NCI-H1417 (cell line): ENCODE measurements at places on chromosomes 12 and 14.
A peak's percentile ranks its signal among the peaks of the same experiment; 100 is the strongest.

DNA sequence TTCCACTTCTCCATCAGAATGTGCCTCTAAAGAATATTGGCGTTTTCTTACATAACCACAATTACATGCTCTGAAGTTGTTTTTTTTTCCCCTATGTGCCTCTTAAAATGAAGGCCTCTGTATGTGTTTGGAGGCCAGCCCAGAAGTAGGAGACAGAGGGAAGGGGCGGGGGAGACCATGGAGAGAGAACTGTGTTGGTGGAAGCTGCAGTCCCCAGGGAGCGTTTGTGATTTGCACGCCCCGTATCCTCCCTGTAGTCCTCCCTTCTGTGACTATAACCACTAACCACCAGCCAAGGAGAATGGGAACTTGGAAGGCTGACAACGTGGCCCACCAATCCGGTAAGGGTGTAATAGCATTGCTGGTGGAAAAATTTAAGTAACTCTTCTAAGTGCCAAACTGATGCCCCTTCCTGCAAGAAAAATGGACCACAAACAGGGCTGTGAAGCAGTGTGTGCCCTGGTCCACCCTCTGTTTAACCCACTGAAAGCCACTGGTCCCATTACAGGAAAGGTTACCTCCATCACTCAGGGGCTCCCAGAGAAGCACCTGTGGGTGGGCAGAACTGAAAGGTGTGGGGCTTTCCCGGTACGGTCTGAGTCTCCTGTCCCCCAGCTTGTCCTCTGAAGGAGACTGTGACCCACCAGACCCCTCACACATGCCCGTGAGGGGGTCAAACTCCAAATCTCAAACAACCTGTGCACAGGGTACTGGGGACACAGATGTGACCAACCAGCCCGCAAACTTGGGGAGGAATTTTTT, 36.8 kb downstream of the CCDC88C start:
- DNase-seq: no peak

- peak; percentile 82 for DNase-seq
Measured at GRCh38 chr12:53950437-53950773, 4.3 kb upstream of the HOXC12 start.

DNA sequence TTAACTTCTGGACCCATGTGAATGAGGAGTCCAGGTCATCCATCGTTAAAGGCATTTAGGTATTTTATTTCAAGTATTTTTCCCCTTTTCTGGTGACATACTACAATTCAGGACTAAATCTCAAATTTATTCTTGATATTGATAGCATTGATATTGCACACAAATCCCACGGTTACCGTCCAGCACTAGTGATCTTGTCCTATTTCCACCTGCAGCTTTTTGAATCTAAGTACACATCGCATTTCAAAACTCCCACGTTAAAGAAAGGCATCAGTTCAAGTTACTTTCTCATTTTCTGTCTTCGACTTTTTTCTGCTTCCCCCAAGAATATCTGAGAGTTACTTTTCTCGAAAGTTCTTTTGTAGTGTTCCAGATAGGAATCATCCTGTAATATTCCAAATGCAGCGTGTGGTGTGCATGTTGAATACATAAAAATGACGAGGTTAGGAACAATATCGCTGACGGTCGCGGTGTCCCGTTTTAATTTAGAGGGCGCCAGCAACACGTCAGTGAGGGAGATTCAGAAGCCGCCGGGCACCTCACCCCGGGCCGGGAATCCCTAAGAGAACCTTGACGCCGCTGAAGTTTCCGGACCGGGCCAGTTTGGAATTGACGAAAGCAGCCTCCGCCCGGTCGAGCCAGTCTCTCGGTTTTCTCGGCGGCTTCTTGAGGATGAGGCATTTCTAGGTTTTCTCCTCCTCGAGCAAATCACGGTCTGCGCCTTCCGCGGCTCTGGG, 569 bp upstream of the RGS6 start:
- no peak for DNase-seq

DNA sequence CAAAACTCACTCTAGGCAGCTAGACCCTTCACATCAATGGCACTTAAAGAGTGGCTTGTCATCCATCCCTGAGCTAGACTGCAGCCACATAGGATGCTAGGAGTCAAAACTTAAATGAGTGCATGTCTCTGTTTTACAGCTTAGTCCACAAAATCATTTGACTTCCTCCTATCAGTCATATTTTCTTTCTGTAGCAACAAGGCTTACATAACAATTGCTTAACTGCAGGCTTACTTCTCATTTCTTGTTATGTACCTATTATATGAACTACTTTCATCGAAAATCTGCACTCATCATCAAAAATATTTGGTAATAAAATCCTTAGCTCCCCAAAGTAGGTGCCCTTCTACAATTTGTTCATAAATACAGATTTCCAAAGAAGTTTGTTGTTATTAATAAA, 30.1 kb downstream of the CLEC1A start:
- DNase-seq: no peak

DNA sequence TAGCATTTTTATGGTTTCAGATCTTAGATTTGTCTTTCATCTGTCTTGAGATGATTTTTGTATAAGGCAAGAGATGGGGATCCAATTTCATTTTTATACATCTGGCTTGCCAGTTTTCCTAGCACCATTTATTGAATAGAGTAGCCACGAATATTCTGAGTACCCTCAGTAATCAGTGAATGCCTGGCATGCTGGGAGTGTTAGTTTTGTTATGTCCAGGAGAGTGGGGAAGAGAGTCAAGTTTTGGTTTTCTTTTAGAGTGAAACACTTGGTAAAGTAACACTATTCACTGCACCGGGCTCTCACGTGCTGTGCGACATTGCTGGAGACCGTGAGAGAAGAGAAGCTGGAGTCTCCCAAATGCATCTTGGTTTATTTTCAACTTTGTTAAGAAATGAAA, 31.3 kb downstream of the DERA start:
- no peak for DNase-seq

GRCh38 chr12:117847371-117847770, 121.4 kb downstream of the KSR2 start:
- no peak for DNase-seq

- DNase-seq: no peak
Measured at GRCh38 chr12:176321-177181, 37.4 kb downstream of the SLC6A12 start.

DNA sequence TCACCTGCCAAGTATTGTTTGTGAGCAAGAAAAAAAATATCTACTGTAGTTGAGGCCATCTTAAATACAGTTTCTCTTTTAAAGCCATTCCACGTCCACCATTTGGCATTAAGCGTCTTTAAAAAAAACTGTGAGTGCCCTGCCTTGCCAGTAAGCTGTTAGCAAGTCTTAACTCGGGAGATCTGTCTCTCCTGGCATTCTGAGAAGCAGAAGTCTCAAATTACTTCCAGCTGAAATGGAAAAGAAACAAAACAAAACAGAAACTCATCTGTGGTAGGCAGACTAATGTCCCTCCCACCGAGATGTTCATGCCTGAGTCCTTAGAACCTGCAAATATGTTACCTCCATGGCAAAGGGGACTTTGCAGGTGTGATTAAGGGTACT, 126.2 kb downstream of the CRADD start:
- peak; percentile 45 for DNase-seq

GRCh38 chr14:20383032-20383431, 30.3 kb downstream of the TEP1 start:
- DNase-seq: no peak

DNA sequence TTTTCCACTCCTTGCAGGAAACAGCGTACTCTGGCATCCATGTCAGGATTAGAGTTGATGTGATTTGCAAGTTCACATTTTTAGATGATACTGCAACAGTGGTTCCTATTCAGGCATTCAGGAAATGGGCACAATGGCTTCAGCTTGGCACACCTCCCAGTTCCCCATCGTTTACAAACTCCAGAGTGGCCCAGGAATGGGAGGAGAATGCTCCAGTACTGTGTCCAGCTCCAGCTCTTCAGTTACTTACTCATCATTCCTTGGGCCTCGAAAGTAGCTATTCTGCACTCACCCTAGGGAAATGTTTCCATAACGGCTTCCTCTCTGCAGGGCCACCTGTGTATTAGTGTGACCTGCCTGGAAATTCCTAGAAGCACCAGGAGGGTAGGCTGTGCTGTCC, 239.7 kb upstream of the RGS6 start:
- no peak for DNase-seq

DNA sequence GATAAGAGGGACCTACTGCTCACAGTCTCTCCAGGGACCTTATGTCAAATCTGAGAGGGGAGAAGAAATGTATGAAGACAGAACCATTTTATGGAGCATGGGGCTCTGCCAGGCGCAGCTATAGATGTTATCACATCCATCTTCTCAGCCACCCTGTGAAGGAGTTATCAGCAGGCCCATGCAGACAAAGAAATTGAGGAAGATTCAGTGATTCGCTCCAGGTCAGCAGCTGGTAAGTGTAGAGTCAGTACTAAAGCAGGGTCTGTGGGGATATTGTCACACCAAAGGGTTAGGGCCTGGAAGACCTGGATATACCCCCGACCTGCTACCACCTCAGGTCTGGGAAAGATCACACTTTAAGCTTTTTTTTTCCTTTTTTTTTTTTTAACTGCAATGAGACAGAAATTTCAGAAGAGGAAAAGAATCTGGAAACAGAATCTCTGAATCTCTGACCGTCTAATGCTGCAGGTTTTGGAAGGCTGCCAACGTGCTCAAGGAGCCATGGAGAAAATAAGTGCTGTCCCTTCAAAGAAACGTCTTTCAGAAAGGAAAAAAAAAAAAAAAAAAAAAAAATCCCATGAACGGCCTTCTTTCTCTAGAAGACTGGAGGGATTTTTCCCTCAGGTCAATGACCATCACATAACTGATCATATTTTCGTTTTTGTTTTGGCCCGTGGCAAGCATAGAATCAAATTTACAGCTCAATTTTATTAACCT, 73.3 kb upstream of the PLEKHG7 start:
- peak; percentile 74 for DNase-seq

- DNase-seq: no peak
Measured at GRCh38 chr12:45502481-45503128, 226.9 kb upstream of the ARID2 start.

- peak; percentile 68 for DNase-seq
Measured at GRCh38 chr14:24875991-24876878, 173.7 kb downstream of the STXBP6 start.

- peak; percentile 88 for DNase-seq
Measured at GRCh38 chr14:104399432-104400155, 180.0 kb upstream of the C14orf180 start.

DNA sequence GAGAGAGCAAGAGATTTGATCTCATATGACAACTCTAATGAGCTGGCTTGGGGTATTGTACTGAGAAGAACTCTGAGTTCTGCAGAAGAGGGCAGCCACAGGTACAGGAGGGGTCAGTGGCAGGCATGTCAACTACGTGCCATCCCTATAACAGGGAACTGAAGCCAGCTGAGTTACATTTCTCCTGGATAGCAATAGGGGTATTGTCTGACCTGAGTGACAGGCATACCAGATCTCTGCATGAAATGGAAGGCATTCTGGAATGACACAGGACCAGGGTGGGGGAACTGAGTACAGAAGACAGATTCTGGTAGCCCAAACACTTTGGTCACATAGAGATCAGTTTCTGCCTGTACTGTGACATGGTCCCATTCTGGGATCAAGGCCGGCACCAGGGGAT, 35.8 kb downstream of the EFCAB11 start:
- no peak for DNase-seq

DNA sequence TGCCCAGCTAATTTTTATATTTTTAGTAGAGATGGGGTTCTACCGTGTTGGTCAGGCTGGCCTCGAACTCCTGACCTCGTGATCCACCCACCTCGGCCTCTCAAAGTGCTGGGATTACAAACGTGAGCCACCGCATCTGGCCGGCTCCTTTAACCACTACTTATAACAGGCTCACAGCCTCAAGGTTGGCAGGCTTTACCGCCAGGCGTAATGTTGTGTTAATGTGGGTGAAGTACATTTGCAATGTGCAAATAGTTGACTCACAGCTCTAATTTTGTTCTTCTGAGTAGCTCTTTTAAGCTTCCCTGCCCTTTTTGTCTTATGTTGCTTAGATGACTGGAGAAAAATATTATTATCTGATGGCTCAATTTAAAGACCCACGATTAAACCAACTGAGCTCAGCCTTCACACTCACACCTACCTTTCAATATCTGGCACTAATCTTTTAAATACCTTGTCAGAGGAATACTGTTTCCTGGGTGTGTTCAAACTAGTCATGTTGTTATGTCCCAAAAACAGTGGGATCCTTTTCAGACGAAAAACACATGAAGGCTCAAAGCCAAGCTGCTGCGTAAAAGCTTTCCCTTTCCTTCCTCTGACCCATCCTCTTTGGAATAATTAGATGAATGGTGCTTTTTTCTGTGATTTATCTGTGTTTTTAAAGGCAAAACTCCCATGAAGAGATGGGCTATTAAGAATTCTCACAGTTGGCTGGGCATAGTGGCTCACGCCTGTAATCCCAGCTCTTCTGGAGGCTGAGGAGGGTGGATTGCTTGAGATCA, 57.2 kb upstream of the USP44 start:
- DNase-seq: no peak

DNA sequence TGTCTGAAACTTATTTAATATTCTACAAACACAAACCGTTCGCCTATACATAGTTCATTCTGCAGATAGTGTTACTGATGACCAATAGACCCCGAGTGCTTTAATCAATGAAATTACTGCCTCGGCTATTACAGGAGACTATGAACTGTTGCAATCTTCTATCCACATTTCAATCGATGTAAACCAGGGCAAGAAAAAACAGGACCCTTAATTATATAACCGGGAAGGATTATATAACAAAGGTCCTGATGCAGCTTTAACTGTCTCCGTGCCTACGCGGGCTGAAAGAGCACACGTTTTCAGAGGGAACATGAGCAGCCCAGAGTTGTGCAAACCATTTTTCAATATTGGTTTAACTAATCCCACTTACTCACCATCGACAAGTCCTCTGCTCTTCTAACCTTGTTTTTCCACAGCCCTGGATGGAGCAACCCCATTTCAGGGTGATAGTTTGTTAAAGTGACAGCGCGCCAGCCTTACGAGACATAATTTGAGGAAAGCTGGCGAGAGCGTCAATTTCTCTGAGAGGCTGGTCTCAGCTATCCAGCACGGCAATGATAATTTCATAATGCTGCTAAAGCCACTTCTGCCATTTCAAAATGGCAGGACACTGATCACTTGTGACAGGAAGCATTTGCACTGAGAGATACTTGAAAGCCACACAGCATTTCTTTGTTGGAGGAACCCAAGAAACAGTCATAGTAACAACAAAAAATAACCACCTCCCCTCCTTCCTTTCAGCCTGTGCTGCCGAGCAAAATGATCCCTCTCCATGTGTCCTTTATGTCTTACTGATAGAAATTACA, 184.6 kb downstream of the FOXN3 start:
- no peak for DNase-seq

DNA sequence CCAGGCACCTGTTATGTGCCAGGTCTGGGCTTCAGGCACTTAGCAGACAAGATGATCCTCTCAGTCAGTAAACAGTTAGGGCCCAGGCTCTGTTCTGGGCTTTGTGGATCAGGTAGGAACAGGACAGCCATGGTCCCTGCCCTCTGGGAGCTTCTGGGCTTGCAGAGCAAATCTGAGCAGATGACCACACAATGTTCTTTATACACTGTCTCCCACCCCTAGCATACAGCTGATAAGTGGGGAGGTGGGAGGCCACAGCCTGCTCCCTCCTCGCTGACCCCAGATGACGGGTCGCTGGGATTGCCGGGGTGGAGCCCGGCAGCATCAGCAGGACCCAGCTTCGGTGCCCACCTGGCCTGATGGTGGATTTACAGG, 53.1 kb upstream of the RIN3 start:
- DNase-seq: no peak

- DNase-seq: no peak
Measured at GRCh38 chr14:102097441-102098135, 10.7 kb upstream of the HSP90AA1 start.
